ENCODE measurements at places on chromosomes 7 and 10.

DNA sequence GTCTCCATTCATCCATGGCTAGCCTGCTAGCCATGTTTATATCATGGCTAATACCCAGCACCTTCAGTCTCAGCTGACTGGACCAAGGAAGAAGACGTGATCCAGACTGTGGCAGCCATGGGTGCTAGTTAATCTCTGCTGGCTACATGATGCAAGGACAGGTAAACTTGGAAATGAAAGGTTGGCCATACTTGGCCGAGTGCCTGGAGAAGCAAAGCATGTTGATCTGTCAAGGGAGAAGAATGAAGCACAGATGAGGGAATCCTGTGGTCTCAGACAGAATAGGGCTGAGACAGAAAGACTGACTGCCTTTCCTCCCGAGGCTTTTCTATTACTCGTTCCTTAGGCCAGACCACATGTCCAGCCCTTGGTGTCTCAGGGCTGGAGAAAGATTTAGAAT is 41.1 kb downstream of the CPVL start:
- no peak for DNase-seq

GRCh38 chr7:23491502-23491901 is 21.2 kb upstream of the IGF2BP3 start:
- DNase-seq: no peak

GRCh38 chr10:112490545-112490944 is 43.5 kb downstream of the VTI1A start:
- DNase-seq: no peak

DNA sequence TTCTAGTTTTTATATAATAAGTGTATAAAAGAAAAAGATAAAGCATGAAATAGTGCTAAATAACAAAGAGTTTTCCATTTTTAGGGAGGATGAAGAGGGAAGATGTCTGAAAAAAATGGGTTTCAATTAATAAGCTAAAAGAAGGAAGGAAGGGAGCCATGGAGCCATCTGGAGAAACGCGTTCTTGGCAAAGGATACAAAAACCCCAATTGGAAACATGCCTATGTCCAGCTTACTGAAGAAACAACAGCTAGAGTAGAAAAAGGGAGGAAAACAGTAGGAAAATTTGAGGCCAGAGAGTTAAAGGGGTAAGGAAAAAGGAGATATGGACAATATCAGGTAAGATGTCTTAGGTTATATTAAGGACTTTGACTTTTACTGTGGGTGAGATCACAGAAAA is 416.2 kb upstream of the GHITM start:
- DNase-seq: no peak

- DNase-seq: no peak
Observed at GRCh38 chr10:17143055-17143690, 13.6 kb upstream of the CUBN start.

GRCh38 chr10:114714281-114714741 is 56.2 kb upstream of the ABLIM1 start:
- peak; percentile 37 for DNase-seq

GRCh38 chr10:86195521-86196157 is 171.0 kb downstream of the GRID1 start:
- no peak for DNase-seq

DNA sequence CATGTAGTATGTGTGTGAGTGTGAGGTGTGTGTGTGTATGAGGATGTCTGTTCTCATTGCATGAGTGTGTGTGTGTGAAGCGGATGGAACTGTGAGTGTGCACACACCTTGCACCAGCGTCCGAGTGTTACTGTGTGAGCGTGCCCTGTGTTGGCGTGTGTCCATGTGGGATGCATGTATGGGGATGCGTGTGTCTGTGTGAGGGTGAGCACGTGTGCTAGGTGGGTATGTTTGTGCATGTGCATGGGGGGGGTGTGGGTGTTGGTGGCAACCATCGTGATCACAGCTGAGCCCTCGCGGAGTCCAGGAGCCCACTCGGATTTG is 6.4 kb downstream of the KNDC1 start:
- no peak for DNase-seq
